ENCODE measurements at places on chromosomes 16 and 17.

DNA sequence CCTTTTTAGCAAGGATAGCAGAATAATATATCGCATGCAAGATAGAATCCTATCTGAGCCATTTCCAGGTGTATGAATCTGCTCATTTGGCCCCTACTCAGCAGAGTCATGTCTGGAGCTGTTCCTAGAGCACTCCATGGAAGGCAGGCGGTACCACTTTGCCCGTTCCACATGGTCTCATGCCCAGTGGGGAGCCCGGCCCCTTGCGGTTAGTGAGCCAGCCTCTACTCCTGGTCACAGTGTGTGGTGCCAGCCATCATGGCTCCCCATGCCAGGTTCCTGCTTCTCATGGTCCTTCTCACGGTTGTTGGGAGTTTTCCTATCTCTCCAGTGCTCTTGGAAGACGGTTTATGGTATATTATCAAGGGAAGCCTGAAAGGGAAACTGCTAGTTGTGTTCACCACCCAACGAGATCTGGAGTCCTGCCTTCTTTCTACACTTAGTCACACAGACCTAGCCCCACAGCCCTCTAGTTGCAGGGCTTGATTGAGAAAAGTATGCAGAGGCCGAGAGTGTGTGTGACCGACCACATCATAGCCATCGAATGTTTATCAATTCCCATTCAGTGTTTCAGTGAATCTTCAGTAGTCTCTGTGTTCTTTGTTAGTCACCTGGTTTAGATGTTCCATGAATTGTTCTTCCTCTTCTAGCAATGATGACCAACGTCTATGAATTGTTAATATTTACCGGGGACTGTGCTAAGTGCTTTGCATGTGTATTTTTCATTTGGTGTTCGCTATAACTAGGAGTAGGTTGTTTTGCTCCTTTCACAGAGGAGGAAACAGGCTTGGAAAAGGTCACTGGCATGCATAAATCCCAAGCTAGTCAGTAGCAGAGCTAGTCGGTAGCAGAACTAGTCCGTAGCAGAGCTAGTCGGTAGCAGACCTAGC, 9.6 kb downstream of the JPT2 start:
- DNase-seq: no peak

GRCh38 chr17:1183171-1183873, 3.5 kb upstream of the ABR start:
- DNase-seq: no peak

GRCh38 chr17:56173026-56173425, 19.8 kb downstream of the ANKFN1 start:
- no peak for DNase-seq

GRCh38 chr17:30576326-30576861, 99.2 kb downstream of the GOSR1 start:
- no peak for DNase-seq

- DNase-seq: no peak
Measured at GRCh38 chr17:62825182-62825581, 17.1 kb upstream of the MARCHF10 start.

- DNase-seq: no peak
Measured at GRCh38 chr17:15154618-15155017, 110.5 kb downstream of the PMP22 start.

DNA sequence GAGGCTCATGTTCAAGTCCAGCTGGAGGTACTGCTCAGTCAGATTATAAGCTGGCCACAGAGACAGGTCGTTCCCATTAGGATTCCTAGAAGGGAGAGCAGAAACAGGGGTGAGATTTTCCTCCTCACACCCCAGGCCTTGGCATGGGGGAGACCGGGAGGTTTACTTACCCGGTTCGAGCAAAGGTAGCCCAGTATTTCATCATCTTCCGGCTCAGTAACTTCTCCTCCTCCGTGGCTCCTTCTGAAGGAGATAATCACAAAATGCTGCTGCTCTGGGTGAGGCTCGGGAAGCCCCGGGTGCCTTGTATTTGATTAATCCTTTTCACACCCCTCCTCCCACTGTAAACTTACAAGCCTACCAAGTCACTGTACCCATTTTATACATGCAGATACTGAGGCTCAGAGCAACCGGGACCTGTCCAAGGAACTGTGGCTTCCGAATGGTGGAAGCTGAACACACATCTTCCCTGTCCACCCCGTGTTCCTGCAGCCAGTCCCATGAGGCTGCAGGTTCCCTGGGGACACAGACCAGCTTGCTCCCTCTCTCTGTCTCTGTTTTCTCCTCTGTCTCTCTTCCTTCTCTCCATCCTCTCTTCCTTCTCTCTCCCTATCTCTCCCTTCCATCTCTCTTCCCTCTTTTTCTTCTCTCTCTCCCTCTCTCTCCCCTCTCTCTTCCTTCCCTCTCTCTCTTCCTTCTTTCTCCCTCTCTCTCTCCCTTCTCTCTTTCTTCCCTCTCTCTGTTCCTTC, 13.9 kb upstream of the CES1 start:
- no peak for DNase-seq

All from epithelial cell of proximal tubule (primary cell).